ENCODE measurements at places on chromosomes 5 and 9.

- no peak for DNase-seq
These were observed 39.1 kb downstream of the WHRN start for GRCh38 chr9:114465906-114466900.

GRCh38 chr5:141992349-141992963, 20.4 kb downstream of the GNPDA1 start:
- peak; percentile 9 for DNase-seq

- DNase-seq, result no peak
These were observed 1.7 kb upstream of the CCDC183 start for GRCh38 chr9:136794281-136794999.

DNA sequence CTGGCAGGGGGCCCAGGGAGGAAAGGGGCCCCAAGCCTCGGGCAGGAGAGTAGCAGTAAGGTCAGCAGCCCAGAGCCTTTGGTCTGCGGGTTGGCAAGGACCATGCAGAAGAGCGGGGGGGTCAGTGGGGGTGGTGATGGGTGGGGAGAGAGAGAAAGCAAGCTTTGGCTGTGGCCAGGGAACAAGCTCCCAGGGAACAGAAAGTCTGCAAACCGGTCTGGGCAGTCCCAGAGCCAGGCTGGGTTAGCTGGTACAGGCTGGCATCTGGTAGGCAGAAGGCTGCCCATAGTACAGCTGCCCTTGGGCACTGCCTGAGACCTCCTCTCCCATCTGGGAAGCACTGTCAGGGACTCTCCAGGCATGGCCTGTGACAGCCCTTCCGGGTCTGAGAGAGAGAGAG, 10.5 kb upstream of the EPB41L4B start:
- DNase-seq, result peak; percentile 40

DNA sequence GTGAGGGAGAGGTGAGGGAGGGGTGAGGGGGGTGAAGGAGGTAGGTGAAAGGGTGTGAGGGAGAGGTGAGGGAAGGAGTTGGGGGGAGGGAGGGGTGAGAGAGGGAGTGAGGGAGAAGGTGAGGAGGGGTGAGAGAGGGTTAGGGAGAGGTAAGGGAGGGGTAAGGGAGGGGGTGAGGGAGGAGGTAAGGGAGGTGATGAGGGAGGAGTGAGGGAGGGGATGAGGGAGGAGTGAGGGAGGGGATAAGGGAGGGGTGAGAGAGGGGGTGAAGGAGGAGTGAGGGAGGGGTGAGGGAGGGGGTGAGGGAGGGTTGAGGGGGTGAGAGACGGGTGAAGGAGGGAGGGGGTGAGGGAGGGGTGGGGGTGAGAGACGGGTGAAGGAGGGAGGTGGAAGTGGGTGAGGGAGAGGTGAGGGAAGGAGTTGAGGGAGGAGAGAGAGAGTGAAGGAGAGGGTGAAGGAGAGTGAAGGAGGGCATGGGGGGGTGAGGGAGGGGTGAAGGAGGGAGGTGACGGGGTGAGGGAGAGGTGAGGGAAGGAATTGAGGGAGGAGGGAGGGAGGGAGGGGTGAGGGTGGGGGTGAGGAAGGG, 18.5 kb downstream of the NINJ1 start:
- no peak for DNase-seq

DNA sequence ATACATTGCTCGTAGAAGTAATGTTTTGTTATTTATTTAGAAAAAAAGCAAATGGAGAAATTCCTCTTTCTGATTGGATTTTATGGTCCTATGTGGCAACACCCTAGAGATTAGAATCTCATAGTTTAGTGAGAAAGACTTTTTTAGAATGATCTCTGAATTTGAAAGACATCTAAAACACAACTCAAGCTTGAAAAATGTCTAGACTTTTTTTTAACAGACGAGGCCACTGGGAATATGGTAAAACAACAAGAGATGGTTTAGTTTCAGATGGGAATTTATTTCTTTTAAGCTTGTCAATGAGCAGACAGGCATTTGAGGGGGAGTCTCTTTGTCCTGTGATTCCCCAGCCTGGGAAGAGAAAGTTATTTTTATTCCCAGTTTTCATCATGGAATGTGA, 122.1 kb downstream of the NTRK2 start:
- DNase-seq, result no peak

GRCh38 chr5:134813827-134814226, 31.9 kb upstream of the C5orf24 start:
- DNase-seq, result no peak

DNA sequence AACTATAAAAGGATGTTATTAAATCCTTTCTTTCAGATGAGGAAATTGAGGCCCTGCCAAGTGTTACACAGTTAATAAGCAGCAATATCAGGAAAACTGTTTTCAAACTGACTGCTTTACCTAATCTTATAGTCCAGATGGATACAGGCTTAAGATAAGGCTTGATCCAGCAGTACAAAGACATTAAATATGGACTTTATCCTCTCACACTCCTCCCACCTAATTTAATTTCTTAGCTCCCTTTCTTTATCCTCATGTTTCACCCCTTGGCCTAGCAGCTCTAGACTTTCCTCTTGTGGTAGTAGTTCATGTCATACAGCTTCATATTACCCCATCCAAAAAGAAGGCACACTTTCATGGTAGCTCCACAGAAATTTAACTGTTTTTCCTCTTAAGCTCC, 164.5 kb downstream of the BAAT start:
- no peak for DNase-seq

- DNase-seq, result no peak
These were observed 6.8 kb downstream of the SLC36A1 start for GRCh38 chr5:151454166-151454565.

DNA sequence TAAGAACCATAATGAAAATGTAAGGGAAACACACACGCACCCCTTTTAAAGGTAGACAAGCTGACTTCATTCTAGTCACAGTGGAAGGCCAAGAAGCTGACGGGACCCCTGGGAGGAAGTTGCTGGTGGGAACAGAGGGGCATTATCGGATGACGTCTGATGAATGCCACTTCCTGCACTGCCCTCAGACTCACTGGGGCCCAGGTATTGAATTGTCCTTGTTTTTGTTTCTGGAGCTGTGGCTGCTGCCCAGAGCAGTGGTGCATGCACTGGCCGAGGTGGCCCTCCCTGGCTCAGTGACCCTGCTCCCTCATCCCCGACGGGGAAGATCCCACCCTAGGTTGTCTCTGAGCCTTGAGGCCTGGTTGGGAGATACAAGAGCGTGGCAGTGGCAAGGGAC, 15.3 kb upstream of the RPL26L1 start:
- DNase-seq, result no peak

DNA sequence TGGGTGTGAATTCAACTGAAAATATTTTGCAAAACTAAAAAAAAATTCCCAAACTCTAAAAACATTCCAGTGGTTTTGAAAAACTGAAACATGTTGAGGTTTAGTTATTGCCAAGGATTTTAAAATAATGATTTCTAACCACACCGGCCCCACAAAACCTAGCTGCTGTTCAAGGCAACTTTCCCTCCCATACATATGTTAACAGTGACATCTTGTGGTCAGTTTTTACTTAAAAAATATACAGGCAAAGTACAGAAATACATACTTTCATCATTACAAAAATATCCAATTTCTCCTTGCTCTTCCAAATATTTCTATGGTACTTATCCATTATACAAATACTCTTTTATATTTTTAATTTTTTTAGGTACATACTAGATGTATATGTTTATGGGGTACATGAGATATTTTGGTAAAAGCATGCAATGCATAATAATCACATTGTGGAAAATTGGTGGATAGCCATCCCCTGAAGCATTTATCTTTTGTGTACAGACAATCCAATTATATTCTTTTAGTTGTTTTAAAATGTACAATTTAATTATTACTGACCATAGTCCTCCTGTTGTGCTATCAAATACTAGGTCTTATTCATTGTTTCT, 34.4 kb upstream of the MRPS30 start:
- no peak for DNase-seq

GRCh38 chr9:134564431-134565170, 77.0 kb upstream of the COL5A1 start:
- DNase-seq, result no peak

DNA sequence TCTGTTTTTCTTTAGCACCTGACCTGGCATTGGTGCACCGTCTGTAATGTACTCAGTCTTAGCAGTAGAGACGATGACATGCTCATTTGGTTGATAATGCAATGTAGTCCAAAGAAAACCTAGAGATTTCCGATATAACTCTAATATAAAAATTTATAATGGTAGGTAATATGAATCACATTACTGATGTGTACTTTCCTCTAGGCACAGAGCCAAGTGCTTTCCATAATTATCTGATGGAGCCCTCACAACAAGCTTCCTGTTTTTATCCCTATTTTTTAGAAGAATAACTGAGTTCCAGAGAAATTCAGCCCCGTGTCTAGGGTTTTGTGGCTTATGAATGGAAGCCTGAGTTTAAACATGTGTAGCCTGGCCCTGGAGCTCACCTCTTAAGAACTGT, 53.7 kb downstream of the KDM4C start:
- no peak for DNase-seq

DNA sequence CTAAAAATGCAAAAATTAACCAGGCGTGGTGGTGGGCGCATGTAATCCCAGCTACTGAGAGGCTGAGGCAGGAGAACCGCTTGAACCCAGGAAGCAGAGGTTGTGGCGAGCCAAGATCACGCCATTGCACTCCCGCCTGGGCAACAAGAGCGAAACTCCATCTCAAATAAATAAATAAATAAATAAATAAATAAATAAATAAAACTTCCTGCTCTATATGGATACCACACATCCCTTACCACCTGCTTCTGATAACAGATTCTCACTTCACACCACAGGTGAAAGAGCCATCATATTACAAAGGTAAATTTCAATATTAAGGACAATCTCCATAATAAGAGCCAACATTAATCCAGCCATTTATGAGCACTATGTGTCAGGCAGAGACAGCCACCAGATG, 9.4 kb upstream of the PWWP2A start:
- no peak for DNase-seq

DNA sequence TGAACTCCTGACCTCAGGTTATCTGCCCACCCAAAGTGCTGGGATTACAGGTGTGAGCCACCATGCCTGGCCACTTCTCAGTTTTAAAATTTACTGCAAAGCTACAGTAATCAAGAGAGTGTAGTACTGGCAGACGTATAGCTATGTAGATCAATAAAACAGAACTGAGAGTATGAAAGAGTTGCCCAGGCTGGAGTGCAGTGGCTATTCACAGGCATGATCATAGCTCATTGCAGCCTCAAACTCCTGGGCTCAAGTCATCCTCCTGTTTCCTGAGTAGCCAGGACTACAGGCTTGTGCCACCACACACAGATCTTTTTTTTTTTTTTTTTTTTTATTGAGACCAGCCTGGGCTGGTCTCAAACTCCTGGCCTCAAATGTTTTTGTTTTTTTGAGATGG, 26.5 kb upstream of the NCS1 start:
- no peak for DNase-seq

GRCh38 chr5:172123269-172123692, 64.7 kb downstream of the STK10 start:
- DNase-seq, result peak; percentile 34

GRCh38 chr5:147452165-147452811, 57.6 kb downstream of the DPYSL3 start:
- peak; percentile 5 for DNase-seq

- no peak for DNase-seq
These were observed 45.3 kb downstream of the MAP1B start for GRCh38 chr5:72152545-72152944.

DNA sequence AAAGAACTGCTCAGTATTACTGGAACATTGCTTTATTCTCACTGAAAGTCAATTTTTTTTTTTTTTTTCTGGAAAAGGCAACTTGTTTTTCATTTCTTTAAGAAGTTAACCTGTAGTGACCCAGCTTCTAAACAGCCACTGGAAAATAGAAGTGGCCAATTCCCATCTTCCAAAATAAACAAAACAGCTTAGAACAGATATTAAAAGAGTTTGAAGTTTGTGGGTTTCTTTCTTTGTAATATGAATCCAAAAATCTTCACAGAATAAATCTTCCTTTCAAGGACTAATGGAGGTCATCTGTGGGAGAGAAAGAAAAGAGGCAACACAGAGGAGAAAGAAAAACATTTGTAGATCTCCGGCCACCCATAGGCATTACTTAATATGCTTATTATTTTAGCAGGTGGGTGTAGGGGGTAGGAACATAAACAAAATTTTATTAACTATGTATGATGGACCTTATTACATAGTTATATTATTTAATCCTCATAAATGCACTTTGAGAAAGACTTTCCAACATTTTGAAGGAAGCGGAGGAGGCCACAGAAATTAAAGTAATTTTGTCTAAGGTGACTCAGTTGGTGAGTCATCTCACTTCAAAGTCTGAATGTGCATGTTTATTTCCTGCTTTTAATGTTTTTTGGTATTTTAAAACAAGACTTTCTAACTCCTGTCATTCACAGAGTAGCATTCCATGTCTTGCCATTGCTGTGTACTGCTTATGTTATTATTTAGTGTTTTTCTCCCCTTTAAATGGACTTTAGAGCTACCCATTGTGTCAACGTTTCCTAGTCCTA, 1791.8 kb upstream of the WWC1 start:
- no peak for DNase-seq

GRCh38 chr9:70921136-70921535, 200.3 kb downstream of the TRPM3 start:
- DNase-seq, result no peak

DNA sequence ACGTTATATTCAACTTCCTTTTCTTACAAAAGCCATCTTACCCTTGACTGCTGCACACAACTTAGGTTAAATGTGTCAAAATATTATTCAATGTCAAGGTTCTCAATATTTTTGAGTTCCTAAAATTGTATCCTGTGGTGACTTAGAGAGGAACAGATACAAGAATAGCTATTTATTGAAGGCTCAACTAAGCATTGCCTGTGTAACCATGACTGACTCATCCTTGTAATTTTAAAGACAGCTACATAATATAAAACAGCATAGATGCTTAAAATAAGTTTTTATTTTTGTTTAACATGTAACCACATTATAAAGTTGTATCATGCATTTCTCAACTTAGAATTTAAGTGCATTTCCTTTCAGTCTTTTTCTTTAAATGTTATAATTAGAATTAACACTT, 312.9 kb upstream of the RGMB start:
- no peak for DNase-seq

DNA sequence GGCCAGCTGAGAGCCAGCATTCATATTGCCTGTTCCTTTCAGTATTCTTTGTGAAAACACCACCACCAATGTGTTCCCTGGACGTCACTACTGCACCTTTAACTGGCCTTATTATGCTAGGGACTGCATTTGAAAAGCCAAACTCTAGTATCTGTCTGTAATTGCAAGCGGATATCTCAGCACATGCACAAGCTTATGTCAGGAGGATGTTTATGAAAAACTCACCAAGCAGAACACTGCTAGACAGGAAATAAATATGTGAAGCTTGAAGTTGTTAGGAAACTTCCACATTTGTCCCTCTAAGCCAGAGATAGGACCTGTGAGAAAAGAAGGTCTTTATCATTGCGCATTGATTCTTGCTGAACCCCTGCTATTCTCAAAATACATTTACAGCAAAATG, 135.4 kb upstream of the CCDC152 start:
- no peak for DNase-seq

DNA sequence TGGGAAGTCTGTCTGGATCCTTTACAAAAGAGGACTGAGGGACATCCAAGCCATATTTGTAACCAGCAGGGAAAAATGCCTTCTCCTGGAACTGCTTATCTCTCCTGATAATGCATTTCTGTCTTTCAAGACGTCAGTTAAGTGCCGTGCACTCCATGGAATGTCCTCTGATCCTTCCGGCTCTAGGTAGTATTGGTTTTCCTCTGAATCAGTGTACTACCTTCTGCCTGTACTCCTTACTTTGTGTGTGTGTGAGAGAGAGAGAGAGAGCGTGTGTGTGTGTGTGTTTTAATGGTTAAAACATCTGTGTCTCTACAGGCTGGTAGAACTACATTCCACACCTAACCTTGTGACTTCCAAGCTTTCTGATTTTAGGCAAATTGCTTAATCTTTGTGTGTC, 89.9 kb downstream of the PIP5K1B start:
- DNase-seq, result no peak

- peak; percentile 52 for DNase-seq
These were observed 188.0 kb upstream of the KLF9 start for GRCh38 chr9:70602321-70603019.
